Eye (tissue), 1 donor: ENCODE measurements at places on chromosomes 16 and 17.
A peak's percentile ranks its signal among the peaks of the same experiment; 100 is the strongest.

DNA sequence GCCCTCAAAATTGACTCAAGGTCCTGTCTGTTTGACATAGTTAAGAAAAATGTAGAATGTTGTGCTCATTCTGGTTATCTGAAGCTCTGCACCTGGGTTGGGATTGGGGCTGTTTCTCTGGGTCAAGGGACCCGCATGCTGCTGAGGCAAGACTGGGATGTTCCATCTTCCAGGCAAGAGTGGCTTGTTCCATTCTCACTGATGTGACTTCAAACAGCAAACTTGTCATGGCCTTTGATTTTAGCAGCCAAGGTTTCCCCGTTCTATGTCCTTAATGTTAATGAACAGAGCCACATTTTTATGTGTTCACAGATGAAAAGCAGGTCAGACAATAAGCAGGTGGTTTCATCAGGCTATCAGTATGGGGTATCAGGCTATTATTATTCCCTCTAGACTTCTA is 25.7 kb downstream of the ST6GALNAC1 start:
- DNase-seq = no peak

DNA sequence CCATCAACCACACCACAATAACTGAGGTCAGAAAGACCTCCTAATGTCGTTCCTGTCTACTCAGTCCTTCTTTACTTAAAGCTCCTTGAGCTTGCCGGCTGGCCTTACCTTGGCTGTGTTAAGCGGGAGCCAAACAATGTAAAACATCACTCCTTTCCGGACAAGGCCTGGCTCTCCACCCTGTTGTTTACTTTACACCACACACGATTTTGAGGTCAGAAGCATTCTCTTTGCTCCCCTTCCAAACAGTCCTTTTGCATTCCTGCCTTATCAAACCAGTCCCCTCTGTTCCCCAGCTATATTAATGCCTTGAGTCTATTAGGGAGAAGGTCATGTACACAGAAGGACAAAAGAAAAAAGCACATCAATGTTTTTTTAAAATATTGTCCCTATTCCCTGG is 19.3 kb upstream of the SHISA6 start:
- DNase-seq = no peak

- no peak for DNase-seq
Measured at GRCh38 chr16:65665586-65665985, 543.7 kb upstream of the CDH11 start.

DNA sequence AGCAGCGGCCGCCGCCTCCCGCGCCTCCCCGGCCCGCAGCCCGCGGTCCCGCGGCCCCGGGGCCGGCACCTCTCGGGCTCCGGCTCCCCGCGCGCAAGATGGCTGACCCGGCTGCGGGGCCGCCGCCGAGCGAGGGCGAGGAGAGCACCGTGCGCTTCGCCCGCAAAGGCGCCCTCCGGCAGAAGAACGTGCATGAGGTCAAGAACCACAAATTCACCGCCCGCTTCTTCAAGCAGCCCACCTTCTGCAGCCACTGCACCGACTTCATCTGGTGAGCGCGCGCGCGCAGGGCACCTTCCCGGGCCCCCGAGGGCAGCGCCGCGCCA is 258 bp downstream of the PRKCB start:
- peak; percentile 46 for DNase-seq

DNA sequence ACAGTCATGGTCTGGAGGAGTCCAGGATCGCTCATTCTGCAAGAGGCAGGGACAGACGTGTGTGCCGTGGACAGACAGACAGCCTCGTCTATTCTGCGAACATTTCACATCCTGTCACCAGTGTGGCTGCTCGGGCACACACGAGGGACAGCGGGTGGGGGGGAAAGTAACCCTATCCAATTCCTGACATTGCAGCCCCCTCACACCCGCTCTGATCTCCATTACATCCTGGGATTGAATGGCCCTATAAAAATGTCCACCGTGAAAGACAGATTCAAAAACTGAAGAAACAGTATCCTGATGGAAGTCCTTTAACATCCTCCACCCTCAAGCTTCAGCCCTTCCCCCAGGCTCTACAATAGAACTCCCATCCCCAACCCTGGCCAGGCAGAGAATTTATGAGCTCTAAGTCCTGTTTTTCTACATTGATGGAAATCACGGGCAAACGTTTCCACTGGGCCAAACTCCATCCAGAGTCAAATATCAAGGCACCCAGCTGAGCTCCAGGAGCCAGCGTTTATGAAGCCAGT is 39.4 kb downstream of the HS3ST3A1 start:
- no peak for DNase-seq

- no peak for DNase-seq
Measured at GRCh38 chr17:4815043-4815675, 8.2 kb downstream of the PLD2 start.

DNA sequence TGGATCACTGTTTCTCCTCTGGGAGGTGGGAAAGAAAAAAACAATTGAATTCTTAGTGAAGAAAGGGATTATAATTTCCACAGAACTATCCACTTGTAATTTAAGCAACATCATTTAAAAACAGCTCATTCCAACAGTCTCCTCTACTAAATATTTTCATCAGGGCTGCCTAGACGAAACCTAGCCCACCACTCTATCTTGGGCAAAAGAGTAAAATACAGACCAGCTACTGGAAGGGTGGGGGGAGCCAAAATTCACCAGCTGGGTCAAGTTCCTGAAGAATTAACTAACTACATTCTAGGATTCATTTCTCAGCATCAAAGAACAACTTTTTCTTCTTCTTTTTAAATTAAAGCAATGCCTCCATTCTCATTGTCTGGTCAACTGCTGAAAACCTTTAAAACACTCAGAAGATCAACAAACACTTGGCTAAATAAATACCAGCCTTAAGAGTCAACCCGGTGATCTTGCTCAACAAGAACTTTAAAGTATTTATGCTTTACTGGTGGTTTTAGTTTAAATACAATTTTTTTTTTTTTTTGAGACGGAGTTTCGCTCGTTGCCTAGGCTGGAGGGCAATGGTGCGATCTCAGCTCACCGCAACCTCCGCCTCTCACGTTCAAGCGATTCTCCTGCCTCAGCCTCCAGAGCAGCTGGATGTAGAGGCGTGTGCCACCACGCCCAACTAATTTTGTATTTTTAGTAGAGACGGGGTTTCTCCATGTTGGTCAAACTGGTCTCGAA is 25.2 kb downstream of the KANSL1 start:
- no peak for DNase-seq

- no peak for DNase-seq
Measured at GRCh38 chr17:34412965-34413441, 50.0 kb upstream of the CCL1 start.
